ENCODE measurements at places on chromosomes 4 and X. TPM values are rescaled to one million over a fixed set of nuclear protein-coding genes. Genes with fewer than 3 reads are reported as not detected.

- H3K27ac ChIP-seq = no peak overlapping the region
- no peak overlapping the region for H3K4me3 ChIP-seq
- H3K4me1 ChIP-seq = no peaks in the 10 kb centered on the region
- H3K27me3 ChIP-seq = no peaks in the 10 kb centered on the region
- no peaks in the 10 kb centered on the region for H3K36me3 ChIP-seq
These were observed 31.7 kb downstream of the RNF175 start for GRCh38 chr4:153728151-153728550.

- no peaks in the 10 kb centered on the region for H3K27me3 ChIP-seq
- peak; percentile 40 for DNase-seq
- no peaks in the 10 kb centered on the region for H3K4me1 ChIP-seq
- H3K4me3 ChIP-seq = no peak overlapping the region
- no peak overlapping the region for H3K27ac ChIP-seq
These were observed 21.5 kb upstream of the GTPBP6 start for GRCh38 chrX:340121-340520.

DNA sequence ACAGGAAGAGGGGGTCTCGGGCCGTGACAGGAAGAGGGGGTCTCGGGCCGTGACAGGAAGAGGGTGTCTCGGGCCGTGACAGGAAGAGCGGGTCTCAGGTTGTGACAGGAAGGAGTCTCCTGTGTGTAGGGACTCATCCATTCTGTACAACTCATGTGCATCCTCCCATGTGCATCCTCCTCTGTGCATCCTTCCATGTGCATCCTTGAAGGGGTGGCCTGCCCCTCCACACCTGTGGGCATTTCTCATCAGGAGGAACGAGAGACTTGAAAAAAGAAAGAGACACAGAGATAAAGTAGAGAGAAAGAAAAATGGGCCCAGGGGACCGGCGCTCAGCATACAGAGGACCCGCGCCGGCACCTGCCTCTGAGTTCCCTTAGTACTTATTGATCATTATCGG, 30.2 kb upstream of the PLCXD1 start:
- H3K36me3 ChIP-seq = no peaks in the 10 kb centered on the region
- H3K27me3 ChIP-seq = no peaks in the 10 kb centered on the region
- no peak for DNase-seq
- no peaks in the 10 kb centered on the region for H3K4me1 ChIP-seq
- H3K27ac ChIP-seq = no peak overlapping the region

- H3K27me3 ChIP-seq = no peaks in the 10 kb centered on the region
- H3K4me1 ChIP-seq = no peaks in the 10 kb centered on the region
- no peak for DNase-seq
- no peaks in the 10 kb centered on the region for H3K36me3 ChIP-seq
These were observed 23.1 kb downstream of the CT47C1 start for GRCh38 chrX:119095936-119096335.

GRCh38 chrX:35023683-35024082, 81.1 kb downstream of the FAM47B start:
- no peak overlapping the region for H3K27ac ChIP-seq
- no peak for DNase-seq
- no peak overlapping the region for H3K4me3 ChIP-seq
- H3K4me1 ChIP-seq = no peaks in the 10 kb centered on the region

DNA sequence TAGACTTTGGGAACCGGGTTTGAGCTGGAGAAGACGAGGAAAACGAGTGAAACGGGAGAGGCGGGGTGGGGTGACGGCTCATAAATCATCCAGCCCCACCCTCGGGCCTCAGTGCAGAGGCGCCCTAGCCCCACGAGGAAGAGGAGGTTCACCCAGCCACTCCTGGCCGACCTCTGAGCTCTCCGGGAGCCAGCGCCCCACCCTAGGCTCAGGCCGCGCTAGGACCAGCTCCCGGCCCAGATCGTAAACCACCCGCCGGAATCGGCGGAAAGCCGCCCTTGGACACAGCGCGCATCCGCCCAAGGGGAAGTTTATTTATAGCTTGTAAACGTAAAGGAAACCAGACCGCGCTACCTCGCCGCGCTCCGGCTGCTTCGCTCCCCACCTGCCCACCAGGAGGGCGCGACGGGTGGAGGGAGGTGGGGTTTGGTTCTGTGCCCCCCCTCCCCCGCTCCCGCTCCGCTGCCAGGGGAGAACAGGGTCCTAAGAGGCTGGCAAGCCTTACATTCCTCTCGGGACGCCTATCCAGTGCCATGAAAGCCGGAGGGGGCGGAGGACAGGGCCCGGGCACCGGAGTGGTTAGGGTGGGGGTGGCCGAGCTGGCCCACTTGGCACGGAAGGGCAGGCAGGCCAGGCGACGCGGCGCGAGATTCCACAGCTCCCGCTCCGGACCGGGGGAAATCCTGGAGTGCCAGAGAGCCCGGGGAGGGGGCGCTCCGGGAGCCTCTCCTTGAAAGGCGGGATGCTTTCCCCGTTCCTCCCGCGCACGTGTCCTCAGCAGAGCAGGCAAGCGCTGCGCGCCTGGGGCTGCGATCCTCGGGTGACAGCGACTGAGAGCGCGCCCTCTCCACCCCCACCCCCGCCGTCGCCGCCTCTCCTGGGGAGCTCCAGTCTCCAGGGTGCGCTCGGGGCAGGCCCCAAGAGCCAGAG, 84.2 kb downstream of the BCOR start:
- H3K4me1 ChIP-seq = peaks cover 7% of the 10 kb centered on the region
- H3K36me3 ChIP-seq = no peaks in the 10 kb centered on the region
- peak overlapping the region; percentile 59 for H3K4me3 ChIP-seq
- no peaks in the 10 kb centered on the region for H3K27me3 ChIP-seq
- H3K27ac ChIP-seq = peak overlapping the region; percentile 88

GRCh38 chrX:151697522-151697921, 2.3 kb downstream of the PRRG3 start:
- no peaks in the 10 kb centered on the region for H3K36me3 ChIP-seq
- H3K4me1 ChIP-seq = no peaks in the 10 kb centered on the region
- no peaks in the 10 kb centered on the region for H3K27me3 ChIP-seq
- H3K27ac ChIP-seq = no peak overlapping the region

- peaks cover 48% of the 10 kb centered on the region for H3K36me3 ChIP-seq
- H3K27ac ChIP-seq = no peak overlapping the region
- no peak for DNase-seq
- no peaks in the 10 kb centered on the region for H3K27me3 ChIP-seq
These were observed 57.1 kb downstream of the RELL1 start for GRCh38 chr4:37628977-37629609.

- no peak overlapping the region for H3K27ac ChIP-seq
- H3K36me3 ChIP-seq = no peaks in the 10 kb centered on the region
- H3K4me1 ChIP-seq = no peaks in the 10 kb centered on the region
- H3K27me3 ChIP-seq = no peaks in the 10 kb centered on the region
- no peak for DNase-seq
These were observed 12.9 kb downstream of the NHSL2 start for GRCh38 chrX:71923516-71923915.

GRCh38 chrX:118221733-118222132, 105.1 kb upstream of the KLHL13 start:
- no peaks in the 10 kb centered on the region for H3K4me1 ChIP-seq
- H3K27ac ChIP-seq = no peak overlapping the region
- no peak overlapping the region for H3K4me3 ChIP-seq
- H3K27me3 ChIP-seq = no peaks in the 10 kb centered on the region

- H3K4me1 ChIP-seq = no peaks in the 10 kb centered on the region
- no peak overlapping the region for H3K4me3 ChIP-seq
- no peak for DNase-seq
- H3K27ac ChIP-seq = no peak overlapping the region
These were observed 760.9 kb upstream of the INTU start for GRCh38 chr4:126871810-126872209.

DNA sequence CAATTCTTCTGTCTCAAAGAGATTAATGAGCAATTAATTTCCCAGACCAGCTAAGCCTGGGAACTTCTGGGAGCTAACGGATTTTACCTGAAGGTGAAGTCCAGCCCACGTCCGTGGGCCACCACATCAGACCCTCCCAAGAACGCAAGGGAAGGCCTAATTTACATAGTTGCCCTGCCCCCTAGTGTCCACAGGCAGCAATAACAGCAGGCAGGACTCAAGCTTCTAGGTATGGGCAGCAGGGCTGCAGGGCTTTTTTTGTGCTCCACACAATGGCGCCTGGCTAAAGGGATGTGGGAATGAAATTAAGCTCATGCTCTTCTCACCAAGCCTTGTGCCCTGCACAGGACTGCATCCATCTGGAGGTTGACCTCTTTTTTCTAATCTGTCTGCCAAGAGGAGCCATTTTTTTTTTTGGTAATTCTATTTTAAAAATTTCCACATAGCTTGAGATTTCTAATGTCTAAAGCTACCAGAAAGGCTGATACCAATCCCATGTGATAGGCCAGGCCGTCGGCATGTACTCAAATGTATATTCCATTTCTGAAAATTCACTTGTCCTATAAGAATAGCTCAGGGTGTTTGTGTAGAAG, 111.9 kb upstream of the TMEM164 start:
- H3K4me1 ChIP-seq = peaks cover 9% of the 10 kb centered on the region
- H3K27ac ChIP-seq = no peak overlapping the region
- H3K4me3 ChIP-seq = no peak overlapping the region
- H3K36me3 ChIP-seq = no peaks in the 10 kb centered on the region
- peak; percentile 59 for DNase-seq
- no peaks in the 10 kb centered on the region for H3K27me3 ChIP-seq

NONO gene
- 233 TPM for total RNA-seq

TMEM144 gene
- total RNA-seq = 13.1 TPM

ANXA10 gene
- not detected for total RNA-seq

GUCY2F gene
- total RNA-seq = 0.18 TPM

ABCG2 gene
- 9.1 TPM for total RNA-seq

Measured in lower lobe of right lung (tissue), 2 donors.